ENCODE measurements at places on chromosomes 12 and 14.

GRCh38 chr14:35340616-35341453 lies 48.7 kb downstream of the PSMA6 start:
- DNase-seq = no peak

DNA sequence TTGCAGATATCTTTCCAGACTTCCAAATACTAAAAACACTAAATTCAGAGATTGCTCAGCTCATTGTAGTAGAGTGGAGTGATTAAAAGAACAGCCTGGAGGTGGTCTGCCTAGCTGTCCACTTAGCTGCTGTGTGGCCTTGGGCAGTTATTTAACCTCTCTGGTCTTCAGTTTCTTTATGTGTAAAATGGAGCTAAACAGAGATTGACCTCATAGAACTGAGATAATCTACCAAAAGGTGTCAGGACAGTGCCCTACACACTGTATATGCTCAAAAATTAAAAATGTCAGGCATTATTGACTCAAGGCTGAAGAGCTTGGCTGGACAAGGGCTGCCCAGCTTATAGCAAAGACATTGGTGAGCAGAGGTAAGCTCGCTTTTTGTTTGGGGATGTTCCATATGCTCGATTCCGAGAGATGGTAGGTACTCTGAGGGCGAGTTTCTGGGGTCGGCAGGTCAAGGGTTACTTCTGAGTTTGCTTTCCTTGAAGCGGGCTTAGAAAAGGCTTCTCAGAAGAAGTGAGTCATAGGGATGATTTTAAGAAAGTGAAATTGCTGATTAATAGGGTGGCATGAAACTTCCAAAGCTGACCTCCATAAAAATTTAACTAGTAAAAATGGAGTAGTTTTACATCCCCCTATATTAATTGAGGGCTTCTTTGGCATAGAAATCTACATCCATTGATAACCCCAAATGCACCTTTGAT lies 107.5 kb downstream of the GPATCH2L start:
- no peak for DNase-seq

- DNase-seq = no peak
Observed at GRCh38 chr14:96711559-96712267, 85.5 kb upstream of the VRK1 start.

GRCh38 chr14:103243764-103244737 lies 90.0 kb upstream of the EIF5 start:
- no peak for DNase-seq

GRCh38 chr14:99980299-99980698 lies 84.9 kb upstream of the EVL start:
- no peak for DNase-seq

- DNase-seq = no peak
Observed at GRCh38 chr12:13093191-13093847, 10.1 kb downstream of the GSG1 start.

GRCh38 chr14:66197276-66197675 lies 288.9 kb upstream of the CCDC196 start:
- no peak for DNase-seq

GRCh38 chr12:74981541-74981940 lies 228.1 kb downstream of the KCNC2 start:
- no peak for DNase-seq

- no peak for DNase-seq
Observed at GRCh38 chr12:42097971-42098370, 46.7 kb downstream of the GXYLT1 start.

DNA sequence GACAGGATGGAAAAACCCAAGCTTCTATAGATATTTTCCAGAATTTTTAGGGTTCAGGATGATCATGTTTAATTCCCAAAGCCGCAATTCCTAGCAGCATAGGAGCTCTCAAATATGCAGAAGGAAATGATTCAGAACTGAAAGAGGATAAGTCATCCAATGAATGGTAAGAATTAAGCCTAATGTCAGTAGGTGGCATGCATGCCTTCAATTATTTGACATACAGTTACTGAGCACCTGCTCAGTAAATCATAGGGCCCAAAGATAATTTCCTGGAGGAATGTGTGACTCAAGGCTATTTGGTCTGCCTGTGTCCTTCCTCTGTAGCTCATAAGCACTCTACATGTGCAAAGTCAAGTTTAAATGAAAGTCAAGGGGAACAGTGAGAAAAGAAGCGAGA lies 116.8 kb upstream of the SLC38A4 start:
- no peak for DNase-seq

GRCh38 chr12:8154526-8154925 lies 2.3 kb upstream of the ZNF705A start:
- no peak for DNase-seq

DNA sequence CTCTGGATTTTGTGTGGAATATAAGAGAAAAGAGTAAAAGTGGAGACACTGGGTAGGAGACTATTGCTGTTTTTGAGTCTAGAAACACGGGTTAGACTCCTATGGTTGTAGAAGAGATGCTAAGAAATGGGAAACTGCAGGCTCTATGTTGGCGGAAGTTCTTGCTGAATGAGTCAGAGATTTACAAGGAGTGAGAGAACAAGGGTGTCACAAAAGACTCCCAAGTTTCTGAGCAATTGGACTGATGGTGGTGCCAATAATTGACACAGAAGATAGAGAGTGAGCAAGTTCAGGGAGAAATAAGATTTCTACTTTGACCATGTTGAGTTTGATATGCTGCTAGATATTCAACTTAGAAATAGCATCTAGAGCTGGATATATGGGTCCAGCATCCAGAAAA lies 2.6 kb upstream of the PRKD1 start:
- DNase-seq = no peak
